ENCODE measurements at places on chromosomes 4 and X.

GRCh38 chrX:24002792-24003191 is 24.2 kb downstream of the KLHL15 start:
- DNase-seq: no peak

DNA sequence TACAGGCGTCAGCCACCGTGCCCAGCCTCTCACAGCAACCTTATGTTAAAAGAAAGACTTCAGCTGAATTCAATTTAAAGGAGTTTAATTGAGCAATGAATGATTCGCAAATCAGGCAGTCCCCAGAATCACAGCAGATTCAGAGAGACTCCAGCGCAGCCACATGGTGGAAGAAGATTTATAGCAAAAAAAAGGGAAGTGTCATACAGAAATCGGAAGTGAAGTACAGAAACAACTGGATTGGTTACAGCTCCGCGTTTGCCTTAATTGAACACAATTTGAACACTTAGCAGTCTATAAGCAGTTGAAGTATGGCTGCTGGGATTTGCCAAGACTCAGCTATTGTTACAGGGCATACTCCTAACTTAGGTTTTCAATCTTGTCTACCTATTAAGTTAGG is 19.8 kb downstream of the CENPVL3 start:
- DNase-seq: no peak

DNA sequence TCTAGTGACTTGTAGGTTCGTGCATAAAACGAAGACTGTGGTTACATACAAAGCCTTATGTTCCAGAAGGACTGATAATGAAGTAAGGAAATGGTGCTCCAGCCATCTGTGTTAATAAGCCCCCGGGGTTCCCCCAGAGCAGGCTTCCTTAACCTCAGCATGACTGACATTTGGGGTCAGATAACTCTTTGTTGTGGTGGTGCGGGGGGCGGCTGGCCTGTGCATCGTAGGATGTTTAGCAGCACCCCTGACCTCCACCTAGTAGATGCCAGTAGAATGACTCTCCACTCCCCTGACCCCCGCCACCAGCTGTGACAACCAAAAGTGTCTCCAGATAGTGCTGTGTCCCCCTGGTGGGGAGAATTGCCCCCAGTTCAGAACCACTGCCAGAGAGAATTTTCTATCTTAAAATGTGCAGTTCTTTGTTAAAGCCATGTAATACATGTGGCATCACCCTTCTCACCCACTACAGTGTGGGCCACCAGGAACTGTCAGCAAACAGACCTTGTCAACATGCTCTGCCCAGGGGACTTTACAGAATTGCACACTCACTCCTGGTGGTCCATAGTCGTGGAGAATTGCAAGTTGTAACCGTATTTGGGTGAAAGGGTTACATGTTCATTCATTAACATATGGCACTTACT is 7.5 kb downstream of the SH3KBP1 start:
- DNase-seq: no peak

GRCh38 chr4:84792366-84793301 is 173.9 kb downstream of the WDFY3 start:
- no peak for DNase-seq

DNA sequence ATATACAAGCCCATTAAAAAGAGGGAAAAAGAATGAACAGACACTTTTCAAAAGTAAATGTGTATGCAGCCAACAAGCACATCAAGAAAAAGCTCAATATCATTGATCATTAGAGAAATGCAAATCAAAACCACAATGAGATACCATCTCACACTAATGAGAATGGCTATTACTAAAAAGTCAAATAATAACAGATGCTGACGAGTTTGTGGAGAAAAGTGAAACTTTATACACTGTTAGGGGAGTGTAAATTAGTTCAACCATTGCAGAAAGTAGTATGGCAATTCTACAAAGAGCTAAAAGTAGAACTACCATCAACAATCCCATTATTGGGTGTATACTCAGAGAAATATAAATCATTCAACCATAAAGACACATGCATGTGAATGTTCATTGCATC is 203.0 kb downstream of the ARAP2 start:
- DNase-seq: no peak

GRCh38 chr4:99403380-99404184 is 31.6 kb downstream of the ADH7 start:
- no peak for DNase-seq

DNA sequence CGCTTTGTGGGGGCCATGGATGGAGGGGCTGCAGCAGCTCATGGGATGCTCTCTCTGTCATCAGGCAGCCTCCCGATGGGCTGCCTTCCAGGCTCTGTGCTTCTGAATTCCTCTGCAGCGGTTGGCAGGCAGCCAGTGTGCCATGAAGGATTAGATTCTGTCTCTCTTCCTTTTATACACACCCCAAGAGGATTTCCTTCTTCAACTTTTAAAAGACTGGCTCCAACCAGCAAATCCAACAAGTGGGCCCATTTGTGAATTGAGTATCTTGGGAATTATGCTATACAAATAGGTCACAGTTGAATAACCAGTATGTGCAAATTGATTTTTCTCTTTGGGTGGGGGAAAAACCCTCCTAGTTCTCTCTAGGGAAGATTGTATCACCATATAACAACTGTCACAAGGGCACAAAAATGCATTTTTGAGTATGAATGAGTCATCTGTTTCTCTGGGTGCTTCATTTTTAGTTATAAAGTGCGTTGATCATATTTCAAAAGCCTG is 96.8 kb upstream of the FAT1 start:
- no peak for DNase-seq

- no peak for DNase-seq
These were observed 593.7 kb upstream of the BOD1L1 start for GRCh38 chr4:14221176-14221575.

DNA sequence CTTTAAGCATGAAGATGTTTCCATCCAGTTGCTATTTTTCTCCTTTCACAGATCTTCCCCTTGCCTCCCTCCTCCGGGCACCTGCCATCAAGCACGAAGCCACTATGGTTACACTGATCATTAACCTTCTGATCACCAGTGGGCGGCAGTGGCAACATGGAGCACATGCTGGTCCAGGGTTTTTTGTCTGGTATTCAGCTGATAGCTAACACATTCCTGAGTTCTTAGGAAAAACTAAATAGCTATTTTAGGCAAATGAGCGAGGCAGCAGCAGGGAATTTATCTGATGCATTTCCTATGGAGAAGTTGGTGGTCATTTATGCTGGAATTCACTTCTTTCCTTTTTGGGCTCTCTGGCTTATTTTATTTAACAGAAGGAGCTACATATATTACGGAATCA is 22.9 kb downstream of the SHISA3 start:
- DNase-seq: no peak

Data from progenitor cell of endocrine pancreas (in vitro differentiated cells).